ENCODE measurements at places on chromosomes 5 and 9. TPM values are rescaled to one million over a fixed set of nuclear protein-coding genes. Genes with fewer than 3 reads are reported as not detected.

The CSNK1A1 gene
- 199 TPM for total RNA-seq

The PFN3 gene
- total RNA-seq = not detected

GRCh38 chr5:120014535-120014934 lies 385.2 kb downstream of the FAM170A start:
- H3K4me3 ChIP-seq = no peak overlapping the region
- DNase-seq = no peak
- H3K4me1 ChIP-seq = no peaks in the 10 kb centered on the region
- no peaks in the 10 kb centered on the region for H3K36me3 ChIP-seq

GRCh38 chr5:109125755-109126429 lies 283.9 kb downstream of the PJA2 start:
- H3K36me3 ChIP-seq = no peaks in the 10 kb centered on the region
- H3K4me3 ChIP-seq = no peak overlapping the region
